HFF-Myc (cell line): ENCODE measurements at places on chromosomes 1 and 21.

GRCh38 chr1:165225650-165226049 lies 130.9 kb downstream of the LMX1A start:
- DNase-seq: no peak

DNA sequence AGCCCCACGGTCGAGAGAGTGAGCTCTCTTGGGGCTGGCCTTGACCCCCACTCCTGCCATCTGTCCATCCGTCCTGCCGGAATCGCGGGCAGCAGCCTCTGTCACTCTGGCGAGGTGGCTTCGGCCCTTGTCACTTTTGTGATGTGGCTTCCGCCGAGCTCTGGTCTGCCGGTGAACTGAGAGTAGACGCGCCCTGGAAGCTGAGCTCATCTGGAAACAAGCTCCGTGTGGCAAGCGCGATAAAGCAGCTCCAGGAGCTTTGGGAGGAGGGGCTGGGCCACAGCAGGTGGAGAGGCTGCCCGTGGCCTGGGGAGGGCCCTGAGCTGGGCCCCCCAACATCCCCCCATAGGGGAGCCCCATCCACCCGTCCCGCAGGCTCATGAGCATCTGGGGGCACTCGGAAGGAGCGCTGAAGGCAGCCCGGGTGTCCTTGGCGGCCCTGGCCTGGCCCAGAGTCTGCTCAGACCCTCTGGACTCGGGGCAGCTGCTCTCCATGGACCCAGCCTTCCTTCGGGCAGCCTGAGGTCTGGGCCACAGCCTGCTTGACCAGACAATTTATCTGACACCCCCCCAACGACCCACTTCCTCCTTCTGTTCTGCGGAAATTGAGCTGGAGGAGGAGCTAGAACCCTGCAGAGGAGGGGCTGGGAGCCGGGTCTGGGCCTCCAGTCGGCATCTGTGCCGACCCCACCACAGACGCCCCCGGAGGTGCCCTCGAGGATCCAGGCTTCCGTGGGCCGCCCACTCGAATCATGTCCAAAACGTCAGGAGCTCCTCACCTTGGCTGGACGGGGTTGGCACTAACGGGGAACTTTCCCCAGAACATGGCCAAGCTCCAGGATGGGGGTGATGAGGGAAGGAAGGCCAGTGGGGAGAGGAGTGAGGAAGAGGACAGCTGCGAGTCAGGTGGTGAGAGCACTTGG lies 59.1 kb downstream of the SLC19A1 start:
- DNase-seq: no peak

GRCh38 chr1:107976836-107977235 lies 11.9 kb upstream of the VAV3 start:
- DNase-seq: no peak

DNA sequence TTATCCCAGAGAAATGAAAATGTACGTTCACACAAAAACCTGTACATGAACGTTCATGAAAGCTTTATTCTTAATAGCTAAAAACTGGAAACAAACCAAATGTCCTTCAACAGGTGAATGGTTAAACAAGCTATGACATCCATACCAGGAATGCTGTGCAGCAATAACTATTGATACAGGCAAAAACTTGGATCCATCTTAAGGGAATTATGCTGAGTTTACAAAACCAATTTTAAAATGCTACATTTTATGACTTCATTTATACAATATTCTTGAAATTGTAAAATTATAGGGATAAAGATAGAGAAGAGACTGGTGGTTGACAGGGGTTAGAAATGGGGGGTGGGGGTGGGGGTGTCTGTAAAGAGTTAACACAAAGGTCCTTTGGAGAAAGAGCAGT lies 280.3 kb downstream of the TGFB2 start:
- no peak for DNase-seq

GRCh38 chr1:47777322-47777721 lies 219.9 kb downstream of the TRABD2B start:
- no peak for DNase-seq

DNA sequence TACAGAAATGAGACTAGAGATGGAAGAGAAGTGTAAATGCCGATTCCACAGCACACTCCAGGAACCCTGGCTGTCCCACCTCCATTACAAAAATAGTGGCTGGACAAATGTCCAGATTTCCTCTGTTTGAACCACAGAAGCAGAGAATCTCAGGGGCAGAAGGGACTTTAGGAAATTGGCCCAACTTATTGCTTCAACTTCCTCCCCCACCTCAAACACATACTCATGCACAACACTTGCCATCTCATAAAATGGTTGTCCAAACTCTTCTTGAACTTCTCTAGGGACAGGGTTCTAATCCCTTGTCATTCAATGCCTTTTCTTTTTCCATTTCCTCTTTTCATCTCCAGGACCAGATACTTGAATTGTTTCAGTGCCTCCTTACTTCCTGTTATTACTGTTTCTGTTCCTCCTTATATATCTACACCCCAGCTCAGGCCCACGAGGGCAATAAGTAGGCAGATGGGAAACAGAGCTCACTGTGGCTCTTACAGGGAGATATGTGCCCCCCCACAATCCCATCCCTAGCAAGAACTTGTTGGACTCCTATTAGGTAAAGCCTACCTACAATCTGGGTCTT lies 8.5 kb upstream of the B4GALT3 start:
- no peak for DNase-seq

- DNase-seq: no peak
Measured at GRCh38 chr1:57934745-57935144, 510.9 kb upstream of the DAB1 start.

DNA sequence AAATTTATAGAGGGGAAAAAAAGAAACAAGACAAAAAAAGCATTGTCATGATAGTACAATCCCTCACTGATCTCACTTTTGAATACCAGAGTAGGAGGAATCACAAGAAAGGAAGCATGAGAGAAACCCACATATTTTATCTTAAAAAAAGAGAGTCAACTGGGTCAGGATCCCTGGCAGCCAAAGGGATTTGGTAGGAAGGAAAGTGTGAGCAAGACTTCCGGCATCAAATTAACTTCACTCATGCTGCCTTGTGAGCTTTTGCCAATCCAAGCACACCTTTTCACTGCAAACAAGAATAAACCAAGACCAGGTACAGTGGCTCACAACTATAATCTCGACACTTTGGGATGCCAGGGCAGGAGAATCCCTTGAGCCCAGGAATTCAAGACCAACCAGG lies 53.1 kb downstream of the SLC9C2 start:
- DNase-seq: no peak

GRCh38 chr1:1371364-1371745 lies 3.7 kb downstream of the AURKAIP1 start:
- no peak for DNase-seq

DNA sequence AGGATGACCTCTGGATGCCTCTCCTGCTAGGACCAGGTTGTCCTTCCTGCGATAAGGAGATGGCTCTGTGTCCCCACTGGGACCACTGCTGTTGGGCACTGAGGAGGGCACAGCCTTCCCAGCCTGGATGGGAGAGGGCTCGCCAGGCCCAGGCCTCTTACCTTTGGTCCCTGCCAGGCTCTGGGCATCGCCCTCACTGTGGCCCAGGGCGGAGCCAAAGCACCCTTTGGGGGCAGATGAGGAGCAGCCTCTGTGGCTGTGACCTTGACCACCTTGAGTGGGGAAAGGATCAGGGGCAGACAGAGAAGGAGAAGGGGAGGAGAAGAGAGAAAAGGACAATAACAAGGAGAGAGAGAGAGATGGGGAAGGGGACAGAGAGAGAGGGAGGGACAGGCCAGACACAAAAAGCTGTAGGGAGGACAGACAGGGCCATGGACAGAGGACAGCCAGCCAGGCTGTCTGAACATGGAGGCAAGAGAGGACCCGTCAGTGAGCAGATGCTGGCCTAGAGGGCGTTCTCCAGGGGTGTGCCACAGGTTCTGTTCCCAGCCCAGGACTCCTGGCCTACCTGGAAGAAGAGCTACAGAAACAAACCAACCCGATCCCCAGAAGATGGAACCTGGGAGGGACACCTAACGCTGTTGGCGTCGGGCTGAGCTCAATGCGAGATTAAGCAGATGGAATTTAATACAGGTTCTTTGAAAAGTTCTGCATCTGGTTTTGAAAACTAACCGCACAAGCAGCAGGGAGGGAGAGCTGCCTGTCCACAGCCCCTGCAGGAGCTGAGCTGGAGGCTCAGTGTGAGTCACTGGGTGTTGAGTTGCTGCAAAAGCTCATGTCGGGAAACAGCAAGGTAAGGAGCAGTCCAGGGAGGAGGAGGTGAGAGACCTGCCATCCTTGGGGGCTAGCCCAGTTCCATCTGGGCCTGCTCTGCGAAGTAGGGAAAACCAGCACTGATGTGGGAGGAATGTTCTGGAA lies 262.1 kb downstream of the PTPRU start:
- no peak for DNase-seq

DNA sequence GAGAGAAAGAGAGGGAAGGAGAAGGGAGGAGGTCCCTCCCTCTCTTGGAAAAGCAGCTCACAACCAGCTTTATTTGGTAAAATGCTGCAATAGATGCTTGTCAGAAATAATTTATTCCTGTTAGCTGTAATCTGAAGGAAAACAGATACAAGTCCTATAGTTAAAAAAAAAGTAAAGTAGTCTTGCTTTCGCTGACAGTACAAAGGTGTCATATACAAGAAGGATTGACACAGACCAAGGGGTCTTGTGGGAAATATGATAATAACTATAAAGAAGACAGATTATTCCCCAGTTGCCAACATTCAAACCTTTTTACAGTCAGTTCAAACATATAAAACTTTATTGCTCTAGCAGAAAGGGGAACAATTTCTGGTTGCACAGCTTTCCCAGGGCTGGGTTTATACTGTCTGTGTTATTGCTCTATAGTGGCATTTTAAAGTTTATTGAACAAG lies 145.0 kb downstream of the PBX1 start:
- no peak for DNase-seq

DNA sequence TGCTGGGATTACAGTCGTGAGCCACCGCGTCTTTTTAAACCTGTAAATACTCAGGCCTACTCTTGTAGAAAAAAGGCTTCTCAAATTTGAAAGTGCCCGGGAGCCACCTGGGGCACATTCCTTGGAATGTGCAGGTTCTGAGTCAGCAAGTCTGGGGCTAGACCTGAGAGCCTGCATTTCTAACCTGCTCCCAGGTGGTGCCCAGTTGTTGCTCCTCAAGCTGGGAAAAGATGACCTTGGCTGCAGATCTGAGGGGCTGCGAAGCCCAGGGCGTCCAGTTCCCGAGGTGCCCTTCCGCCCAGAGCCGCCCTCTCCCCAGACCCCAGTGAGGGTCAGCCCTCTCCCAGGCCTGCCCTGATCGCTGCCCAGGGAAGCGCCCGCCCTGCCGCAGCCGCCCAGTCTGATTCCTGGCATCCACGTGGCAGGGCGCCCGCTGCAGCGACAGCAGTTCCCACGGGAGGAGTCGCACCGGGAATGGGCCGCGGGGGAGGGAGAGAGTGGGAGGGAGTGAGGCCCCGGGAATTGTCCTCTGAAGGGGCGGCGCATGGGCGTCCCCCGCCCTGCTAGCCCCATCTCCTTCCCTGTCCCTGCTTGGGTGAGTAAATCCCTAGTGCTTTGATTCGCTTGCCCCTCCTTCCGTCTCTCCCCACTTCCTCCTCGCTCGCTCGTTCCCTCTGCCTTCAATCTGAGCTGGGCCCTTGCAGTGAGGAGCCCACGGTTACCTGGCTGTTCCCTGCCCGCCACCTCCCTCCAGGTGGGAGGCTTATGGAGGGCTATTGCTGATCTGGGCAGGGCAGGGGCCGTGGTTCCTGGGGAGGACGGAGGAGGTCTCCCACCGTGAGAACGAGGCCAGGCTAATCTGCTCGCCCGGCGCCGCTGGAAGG lies 18.8 kb upstream of the TENT5B start:
- no peak for DNase-seq

DNA sequence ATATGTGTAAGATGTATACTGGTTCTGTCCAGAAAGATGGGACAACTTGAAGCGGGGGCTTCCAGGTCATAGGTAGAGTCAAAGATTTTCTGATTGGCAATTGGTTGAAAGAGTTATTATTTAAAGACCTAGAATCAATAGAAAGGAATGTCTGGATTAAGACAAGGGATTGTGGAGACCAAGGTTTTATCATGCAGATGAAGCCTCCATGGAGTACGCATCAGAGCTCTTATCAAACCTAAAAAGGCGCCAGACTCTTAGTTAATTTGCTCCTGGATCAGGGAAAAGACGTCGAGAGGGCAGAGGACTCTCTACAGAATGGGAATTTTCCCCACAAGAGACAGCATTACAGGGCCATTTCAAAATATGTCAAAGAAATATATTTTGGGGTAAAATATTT lies 23.7 kb upstream of the ETV3 start:
- DNase-seq: no peak
